ENCODE measurements at places on chromosomes 5 and 9.

GRCh38 chr5:75509546-75509945, 1.9 kb downstream of the CERT1 start:
- no peak for DNase-seq

DNA sequence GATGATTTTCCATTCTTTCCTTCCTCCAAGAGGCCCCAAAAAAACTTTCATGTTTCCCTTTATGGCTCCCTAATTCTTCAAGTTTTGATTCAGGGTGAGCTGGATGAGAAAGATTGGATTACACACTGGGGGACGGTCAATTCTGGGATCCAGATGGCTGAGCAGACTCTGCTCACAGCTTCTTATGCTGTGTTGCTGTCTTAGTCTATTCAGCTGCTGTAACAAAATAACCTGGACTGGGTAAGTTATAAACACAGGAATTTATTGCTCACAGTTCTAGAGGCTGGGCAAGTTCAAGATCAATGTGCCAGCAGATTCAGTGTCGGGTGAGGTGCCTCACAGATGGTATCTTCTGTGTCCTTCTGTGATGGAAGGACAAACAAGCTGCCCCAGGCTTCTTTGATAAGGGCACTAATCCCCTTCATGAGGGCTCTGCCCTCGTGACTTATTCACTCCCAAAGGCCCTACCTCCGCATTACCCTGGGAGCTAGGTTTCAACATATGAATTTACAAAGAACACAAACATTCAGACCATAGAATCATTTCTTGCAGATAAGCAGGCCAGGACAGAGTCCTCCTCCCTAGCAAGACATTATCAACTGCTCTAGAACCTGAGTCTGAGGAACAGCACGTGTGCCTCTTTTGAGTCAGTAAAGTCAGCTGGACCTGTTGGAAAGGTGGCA, 23.1 kb upstream of the SMAD5 start:
- no peak for DNase-seq

GRCh38 chr5:154221371-154221896, 30.9 kb downstream of the GALNT10 start:
- peak; percentile 24 for DNase-seq

DNA sequence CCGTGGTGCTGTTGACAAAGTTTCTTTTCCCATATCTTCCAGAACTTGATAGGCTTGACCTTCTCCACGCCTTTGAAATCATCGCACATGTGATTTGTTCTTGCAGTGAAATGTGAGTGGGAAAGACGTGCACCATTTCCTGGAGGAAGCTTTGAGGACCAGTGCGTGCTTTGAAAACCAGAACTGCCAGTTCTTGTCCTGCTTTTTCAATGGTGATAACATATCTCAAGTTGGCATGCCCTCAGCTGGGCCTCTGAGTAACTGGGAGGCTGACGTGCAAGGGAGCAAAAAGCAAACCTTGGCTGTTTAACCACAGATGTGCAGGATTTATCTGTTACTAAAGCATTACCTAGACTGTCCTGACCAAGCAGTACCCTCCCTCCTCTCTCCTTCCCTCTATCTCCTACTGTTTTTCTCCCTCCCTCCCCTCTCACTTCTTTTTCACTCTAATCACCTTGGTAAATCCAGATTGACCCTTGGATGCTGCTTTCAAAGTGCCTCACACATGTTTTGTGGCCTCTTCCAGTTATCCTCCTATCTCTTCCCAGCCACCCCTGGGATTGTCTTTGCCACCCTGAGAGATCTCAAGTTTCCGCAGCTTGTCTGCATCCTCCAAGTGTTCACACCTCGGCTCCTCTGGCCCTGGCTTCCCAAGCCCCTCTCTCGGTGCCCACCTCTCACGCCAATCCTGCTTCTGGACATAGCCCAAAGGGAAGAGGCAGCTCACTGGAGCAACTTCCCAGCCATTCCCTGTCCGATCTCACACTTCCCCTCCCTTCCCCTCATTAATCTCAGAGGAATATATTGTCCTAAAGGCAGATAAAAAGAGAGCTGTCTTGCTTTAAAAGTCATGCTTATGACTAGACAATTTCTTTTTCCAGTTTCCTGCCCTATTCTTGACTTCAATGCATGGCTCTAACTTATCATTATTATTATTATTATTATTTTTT, 198.3 kb downstream of the ERCC6L2 start:
- no peak for DNase-seq

DNA sequence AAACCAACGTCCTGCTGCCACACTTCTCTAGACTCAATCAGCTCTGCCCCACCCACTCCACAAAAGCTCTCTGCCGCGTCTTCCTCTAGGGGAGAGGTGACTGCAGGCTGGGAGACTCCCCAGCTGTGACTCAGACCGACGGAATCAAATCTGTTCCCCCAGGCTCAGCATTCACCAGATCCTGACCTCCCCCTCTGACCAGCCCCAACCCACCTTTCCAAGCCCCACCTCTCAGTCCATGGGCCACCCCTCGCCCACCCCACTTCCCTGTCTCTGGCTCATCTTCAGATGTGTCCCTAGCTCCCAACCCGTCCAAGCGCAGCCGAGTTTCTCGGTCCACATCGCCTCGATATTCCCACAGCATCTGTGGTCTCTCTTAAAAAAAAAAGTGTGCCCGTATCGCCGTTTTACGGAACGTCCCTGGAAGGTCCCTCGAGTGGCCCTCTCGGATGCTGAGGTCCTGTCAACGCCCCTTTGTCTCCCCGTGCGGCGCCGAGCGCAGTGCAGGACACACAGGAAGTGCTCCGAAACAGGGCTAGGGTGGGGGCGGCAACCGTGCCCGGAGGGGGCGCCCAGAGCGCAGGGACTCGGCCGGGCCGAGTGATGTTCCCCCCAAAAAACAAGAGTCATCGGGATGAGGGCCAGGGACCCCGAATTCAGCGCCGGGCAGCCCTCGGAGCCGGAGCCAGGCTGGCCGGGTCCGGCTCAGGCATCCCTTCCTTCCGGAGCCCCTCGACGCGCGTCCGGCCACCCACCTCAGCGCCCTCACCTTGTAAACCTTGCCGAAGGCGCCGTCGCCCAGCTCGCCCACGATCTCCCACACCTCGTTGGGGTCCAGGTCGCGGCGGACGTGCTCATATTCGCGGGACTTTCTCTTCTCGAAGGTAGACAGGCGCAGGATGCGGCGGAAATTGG, 649 bp downstream of the STK10 start:
- DNase-seq, result peak; percentile 28

DNA sequence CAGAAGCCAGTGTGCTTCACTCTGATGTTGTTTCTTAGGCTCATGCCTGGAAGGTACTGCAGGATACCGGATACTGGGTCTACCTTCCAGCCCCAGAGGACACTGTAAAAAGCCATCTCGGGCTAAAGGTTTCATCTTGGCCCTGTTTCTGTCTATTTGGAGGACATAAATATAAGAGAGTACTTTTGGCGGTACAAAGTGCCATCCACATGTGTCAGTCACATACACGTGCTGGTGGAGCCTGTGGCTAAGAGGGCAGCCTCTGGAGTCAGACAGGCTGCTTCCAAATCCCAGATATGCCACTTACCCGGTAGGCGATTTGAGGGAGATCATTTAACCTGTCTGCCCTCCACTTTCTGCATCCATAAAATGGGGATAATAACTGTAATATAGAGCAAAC, 160.4 kb downstream of the NR3C1 start:
- no peak for DNase-seq

DNA sequence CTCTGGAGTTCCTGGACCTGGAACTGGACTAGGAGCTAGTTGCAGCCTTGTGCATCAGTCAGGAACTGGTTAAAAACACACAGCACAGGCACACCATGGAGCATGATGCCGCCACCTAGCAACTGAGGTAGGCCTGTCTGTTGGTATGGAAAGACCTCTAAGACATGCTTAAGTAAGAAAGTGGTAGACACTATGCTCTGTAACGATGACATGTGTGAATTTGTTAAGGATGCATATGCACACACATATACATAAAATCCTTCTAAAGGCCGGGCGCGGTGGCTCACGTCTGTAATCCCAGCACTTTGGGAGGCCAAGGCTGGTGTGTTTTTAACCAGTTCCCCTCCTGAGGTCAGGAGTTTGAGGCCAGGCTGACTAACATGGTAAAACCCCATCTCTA, 136.9 kb upstream of the RASEF start:
- DNase-seq, result no peak
